A549 treated with CORT108297 at 1 μM for 4 hours (cell line): ENCODE measurements at places on chromosomes 2 and 18. TPM values are rescaled to one million over a fixed set of nuclear protein-coding genes. Genes with fewer than 3 reads are reported as not detected.

Gene LAMA3
- total RNA-seq: 34.8 to 44.8 TPM (median 42.7 TPM) in 5 replicates

Gene DARS1
- 52.7 to 62.1 TPM (median 55.9 TPM) in 5 replicates for total RNA-seq

Gene GPR17
- total RNA-seq: 0.06 to 0.19 TPM (median 0.11 TPM) in 4 of 5 replicates, not detected in the other

Gene RNF125
- 0.20 to 0.32 TPM (median 0.28 TPM) in 5 replicates for total RNA-seq

Gene BCS1L
- total RNA-seq: 42.9 to 50.7 TPM (median 48.9 TPM) in 5 replicates

Gene PTPRN
- total RNA-seq: 1.1 to 1.9 TPM (median 1.6 TPM) in 5 replicates

Gene ZRANB3
- 3.2 to 6.6 TPM (median 5.7 TPM) in 5 replicates for total RNA-seq
